Thoracic aorta (tissue), 2 donors: ENCODE measurements at places on chromosomes 11 and 22. TPM values are rescaled to one million over a fixed set of nuclear protein-coding genes. Genes with fewer than 3 reads are reported as not detected.

The TESMIN gene
- total RNA-seq: 2.8 TPM

DNA sequence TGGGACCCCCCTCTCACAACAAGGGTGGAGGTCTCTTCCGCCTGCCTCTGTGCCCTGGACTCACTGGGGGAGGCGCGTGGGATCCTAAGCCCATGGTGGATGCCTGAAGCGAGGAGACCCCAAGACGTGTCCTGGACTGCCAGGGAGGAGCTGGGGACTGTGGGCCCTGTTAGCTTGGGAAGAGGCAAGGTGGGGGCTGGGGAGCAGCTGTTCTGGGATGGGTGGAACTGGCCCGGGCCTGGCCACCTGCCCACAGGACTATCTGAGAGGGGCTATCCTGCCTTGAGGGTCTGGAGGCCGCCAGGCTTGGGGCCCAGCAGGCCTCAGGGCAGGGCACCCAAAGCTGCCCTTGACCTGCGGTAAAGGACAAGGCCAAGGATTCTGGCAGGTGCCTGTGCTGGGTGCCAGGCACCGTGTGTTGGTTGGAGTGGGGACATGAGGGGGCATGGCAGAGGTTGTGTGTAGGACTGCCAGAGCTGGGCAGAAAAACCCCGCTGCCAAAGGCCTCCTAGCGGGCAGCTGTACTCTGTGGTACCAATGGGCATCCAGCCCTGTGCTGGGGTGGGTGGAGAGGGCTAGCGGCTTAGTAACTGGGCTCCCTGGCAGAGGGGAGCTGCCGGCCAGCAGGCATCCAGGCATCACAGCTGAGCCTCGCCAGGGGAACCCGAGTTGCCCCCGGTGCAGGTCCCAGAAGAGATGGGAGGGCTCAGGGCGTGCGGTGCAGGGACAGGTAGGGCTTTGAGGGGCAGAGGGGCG lies 670 bp downstream of the LSP1 start:
- DNase-seq: no peak

The PRMT3 gene
- total RNA-seq: 21.0 TPM

GRCh38 chr11:113072237-113072858 lies 111.1 kb downstream of the NCAM1 start:
- no peak for DNase-seq

- DNase-seq: no peak
Measured at GRCh38 chr22:49320714-49321476, 506.8 kb downstream of the BRD1 start.

The MISFA gene
- not detected for total RNA-seq

The HSCB gene
- 11.9 TPM for total RNA-seq

DNA sequence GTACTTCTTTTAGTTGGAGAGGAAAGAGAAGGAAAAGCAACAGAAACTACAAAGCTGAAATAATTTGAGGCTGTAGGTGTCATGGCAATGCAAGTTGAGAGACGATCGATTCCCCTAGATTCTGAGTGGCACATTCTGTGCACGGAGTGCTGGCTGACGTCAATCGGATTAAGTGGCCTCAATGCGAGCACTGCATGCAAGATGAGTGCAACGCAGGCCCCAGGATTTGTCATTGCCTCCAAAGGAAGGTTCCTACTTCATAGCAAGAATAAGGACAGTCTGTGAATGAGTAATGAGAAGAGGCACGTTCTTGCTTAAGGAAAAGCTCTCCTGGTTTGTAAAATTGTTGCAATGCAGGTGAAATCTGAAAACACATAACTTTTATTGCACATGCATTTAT lies 892.4 kb downstream of the KCNA4 start:
- no peak for DNase-seq

DNA sequence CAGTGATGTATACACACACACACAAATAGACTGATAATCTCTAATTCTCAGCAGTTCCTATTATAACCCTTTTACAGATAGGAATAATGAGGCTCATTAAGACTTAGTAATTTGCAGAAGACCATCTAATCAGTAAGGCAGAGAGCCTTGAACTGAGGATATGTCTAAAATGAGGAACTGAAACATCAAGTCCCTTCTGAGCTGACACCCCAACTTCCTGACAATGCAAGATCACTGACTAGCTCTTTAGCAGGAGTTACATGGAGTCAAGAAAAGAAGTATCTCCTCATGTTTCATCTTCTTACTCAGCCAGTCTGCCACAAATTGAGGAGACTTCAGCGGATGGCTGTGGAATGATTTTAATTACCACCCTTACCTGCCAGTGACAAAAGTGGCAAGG lies 193.0 kb downstream of the MSANTD4 start:
- no peak for DNase-seq

DNA sequence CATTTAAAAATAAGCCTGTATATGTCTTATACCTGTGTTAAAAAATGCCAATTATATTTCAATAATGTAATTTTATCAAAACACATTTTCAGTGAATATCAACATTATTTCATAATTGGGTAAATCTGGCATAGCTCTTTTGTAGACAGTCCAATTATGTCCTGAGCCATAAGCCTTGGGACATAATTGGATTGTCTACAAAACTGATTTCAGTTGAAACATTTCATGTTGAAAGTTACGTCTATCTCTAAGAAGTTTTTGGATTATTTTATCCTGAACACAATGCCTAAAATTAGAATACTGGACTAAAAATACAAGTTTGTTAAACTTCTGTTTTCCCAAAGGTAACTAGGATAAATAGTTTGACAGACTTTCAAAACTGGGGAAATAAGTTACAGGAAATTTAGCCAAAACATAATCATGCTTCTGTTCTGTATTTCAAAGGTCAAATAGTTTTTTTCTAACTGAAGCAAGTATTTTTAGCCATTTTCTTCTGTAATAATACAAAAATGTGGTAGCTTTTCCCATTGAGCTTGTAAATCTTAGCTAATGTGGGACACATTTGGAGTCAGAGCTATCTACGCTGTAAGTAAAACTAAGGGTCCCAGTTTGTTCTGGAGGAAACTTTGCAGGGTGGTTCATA lies 100.7 kb upstream of the BIRC3 start:
- no peak for DNase-seq

The ADAMTS8 gene
- total RNA-seq: 17.6 TPM

The SLC22A24 gene
- not detected for total RNA-seq

DNA sequence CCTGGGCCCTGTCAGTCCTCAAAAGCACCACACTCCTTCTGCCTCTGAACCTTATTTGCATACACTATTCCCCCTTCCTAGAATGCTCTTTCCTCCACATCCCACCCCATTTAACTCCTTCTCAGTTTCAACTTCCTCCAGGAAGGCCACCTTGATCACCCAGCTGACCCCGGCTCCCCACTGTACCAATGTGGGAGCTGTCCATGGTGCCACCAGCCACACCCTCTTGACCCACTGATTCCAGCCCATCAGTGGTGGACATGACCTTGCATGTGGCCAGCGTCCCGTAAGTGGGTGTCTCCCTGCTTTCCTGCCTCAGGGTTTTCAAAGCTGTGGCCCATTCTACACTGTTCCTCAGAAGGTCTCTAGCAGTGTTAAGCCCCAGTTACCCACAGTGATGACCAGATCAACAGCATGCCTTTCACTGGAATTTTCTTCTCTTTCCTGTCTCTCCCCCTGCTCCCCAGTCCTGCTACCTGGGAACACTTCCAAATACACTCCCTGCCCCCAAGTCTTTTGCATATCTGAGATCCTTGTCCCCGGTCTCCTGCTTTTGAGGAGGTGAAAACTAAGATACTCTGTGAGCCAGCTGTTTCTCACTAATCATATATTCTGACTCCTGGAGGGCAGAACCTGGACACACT lies 346.6 kb downstream of the MN1 start:
- no peak for DNase-seq

- no peak for DNase-seq
Measured at GRCh38 chr22:49193348-49193747, 634.3 kb downstream of the BRD1 start.

DNA sequence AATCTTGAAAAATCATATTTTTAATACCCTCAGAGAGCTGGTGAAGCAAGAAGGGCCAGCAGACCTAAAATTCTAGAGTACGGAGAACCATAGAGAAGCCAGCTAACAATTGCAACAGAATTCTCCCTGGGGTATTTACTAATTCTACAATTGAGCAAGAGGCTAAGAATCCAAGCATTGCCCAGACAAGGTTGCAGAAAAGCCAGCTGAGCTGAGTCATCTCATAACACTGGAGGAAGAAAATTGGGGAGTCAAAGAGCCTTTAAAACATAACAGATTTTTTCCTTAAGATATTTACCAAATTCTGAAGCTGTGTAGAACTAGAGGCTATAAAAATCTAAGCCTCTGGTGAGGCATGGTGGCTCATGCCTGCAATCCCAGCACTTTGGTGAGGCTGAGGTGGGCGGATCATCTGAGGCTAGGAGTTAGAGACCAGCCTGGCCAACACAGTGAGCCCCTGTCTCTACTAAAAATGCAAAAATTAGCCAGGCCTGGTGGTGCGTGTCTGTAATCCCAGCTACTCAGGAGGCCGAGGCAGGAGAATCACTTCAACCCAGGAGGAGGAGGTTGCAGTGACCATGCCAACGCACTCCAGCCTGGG lies 13.6 kb upstream of the TMEM216 start:
- no peak for DNase-seq

DNA sequence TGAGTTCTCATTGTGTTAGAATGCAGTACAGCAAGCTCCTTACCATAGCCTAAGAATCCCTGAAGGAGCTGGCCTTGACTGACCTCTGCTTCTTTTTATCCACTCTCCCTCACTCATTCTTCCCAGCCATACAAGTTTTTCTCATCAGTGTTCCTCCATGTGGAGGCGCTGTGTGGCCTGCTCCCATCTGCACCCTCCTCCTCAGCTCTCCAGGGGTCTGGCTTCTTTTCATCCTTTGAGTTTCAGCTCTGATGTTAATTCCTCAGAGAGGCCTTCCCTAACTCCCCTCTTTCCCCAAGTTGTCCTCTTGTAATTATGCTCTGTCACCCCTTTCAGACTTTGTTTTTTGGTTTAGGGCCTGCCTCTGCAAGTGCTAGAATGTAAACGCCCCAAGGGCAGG lies 144.8 kb downstream of the WNT7B start:
- DNase-seq: no peak

The LRRC32 gene
- total RNA-seq: 133 TPM

DNA sequence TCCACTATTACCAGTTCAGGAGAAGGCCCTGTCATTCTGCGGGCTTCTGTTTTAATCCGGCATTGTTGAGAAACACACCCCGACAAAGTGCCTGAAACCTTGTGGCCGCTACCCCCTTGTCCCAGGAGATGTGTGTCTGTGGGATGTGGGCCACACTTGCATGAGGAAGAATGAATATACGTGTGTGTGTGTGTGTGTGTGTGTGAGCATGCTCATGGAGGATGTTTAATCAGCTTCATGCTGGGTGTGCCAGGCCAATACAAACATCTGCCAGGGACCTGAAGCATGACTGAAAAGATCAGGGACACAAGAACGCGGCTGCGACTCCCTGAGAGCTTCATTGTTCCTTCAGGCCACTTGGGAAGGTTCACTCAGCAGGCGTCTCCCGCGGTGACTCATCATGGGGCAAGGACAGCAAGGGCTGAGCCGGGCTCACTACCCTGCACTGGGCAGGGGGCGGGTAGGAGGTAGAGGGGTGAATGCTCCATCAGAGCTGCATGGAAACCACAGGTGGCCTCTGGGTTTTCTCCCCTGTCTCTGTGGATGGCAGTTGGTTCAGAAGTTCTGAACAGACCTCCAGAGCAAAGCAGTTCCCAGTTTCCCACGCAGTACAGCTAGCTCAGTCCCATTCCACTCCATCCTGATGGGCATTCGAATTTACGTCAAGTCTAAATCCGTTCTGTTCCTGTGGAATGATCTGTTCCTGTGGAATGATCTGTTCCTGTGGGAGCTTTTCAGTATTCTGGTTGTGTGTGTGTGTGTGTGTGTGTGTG lies 7.0 kb upstream of the MALAT1 start:
- peak; percentile 84 for DNase-seq

The PTH gene
- not detected for total RNA-seq

The PHOX2A gene
- not detected for total RNA-seq

The MS4A3 gene
- not detected for total RNA-seq

The KCNJ1 gene
- not detected for total RNA-seq

The C22orf42 gene
- not detected for total RNA-seq

The ZFPL1 gene
- 36.0 TPM for total RNA-seq

- DNase-seq: no peak
Measured at GRCh38 chr11:127056338-127056971, 55.9 kb upstream of the KIRREL3 start.

GRCh38 chr11:62546929-62547625 lies 471 bp upstream of the AHNAK start:
- no peak for DNase-seq

DNA sequence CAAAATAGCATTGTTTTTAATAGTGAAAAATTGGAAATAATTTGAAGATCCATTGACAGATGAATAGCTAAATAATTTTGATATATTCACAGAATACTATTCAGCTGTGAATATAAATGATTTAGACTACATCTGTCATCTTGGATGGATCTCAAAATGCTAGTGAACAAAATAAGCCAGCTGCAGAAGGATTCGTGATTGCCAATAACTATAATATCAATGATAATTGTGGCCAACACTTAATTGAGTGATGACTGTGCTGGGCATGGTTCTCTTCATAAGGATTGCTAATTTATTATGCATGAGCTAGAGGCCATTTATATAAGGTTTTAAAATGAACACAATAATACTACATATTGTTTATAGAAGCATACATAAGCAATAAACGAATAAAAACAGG lies 60.4 kb downstream of the CTTN start:
- DNase-seq: no peak

DNA sequence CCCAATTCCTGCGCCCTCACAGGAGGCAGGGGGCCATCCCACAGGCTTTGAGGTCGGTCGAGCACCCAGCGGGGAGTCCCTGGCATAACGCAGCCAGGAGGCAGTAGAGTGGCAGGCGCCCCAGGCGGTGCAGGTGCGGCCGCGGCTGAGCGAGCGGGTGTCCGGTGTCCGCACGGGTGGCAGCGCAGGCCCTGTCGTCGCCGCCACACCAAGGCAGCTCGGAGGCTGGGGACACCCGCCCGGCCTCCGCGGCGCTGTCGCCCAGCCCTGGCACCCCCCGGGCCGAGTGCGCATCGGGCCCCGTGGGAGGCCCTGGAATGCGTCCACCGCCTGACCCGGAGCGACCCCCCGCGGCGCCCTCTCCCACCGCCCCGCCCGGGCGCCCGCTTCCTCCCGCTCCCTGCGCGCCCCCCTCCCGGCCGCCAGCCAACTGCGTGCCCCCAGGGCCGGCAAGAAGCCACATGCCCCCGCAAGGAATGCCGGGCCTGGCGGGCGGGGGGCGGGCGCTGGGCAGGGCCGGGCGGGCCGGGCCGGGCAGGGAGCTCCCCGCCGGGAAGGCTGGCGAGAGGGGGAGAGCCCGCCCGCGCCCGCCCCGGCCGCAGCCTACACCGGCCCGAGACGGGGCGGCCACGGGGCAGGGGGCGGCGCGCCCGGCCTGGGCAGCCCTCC lies 33.9 kb downstream of the PRDM11 start:
- DNase-seq: no peak
